ENCODE measurements at places on chromosomes 4 and X.

- DNase-seq = no peak
These were observed 91.0 kb upstream of the CENPE start for GRCh38 chr4:103289186-103289585.

GRCh38 chrX:69256291-69256565, 91.0 kb upstream of the PJA1 start:
- no peak for DNase-seq

DNA sequence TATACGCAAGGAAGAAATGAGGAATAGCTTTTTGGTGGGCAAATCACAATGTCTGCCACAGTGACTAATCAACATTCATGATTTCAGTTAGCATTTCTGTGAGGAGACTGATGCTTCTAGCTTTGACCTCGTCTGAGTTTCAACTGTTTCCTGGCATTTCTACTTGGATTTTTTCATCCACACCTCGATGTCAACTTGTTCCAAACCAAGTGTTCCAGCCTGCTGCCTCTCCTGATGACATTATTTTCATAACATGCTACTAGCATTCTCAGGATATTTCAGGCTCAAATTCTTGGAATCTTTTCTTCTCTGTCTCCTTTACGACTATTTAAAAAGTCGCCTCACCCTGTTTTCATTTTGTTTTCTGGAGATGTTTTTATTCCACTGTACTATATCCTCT, 90.3 kb upstream of the TEX13D start:
- no peak for DNase-seq

DNA sequence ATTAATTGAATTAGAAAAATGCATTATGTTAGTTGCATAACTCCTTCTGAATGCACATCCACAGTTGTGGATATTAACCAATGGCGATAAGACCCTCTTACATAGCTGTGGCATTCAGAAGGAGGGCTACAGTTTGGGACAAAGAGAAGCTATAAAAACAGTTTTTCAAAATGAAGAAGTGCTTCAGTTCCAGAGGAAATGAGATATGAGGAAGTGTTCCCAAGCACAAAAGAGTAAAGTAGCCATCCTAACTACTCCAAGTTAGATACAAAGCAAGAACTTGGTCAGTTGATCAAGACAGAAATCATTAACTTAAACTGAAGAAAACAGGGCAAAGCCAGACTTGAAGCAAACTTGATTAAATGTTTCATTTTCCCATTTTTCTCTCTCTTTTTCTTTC, 17.2 kb upstream of the ADGRL3 start:
- no peak for DNase-seq

DNA sequence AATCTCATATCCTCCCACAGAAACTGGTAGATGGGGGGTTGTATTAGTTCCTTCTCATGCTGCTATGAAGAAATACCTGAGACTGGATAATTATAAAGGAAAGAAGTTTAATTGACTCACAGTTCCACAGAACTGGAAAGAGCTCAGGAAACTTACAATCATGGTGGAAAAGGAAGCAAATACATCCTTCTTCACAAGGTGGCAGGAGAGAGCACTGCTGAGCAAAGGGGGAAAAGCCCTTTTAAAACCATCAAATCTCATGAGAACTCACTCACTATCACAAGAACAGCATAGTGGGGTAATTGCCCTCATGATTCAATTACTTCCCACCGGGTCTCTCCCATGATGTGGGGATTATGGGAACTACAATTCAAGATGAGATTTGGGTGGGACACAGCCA, 250.5 kb upstream of the GPRIN3 start:
- no peak for DNase-seq

DNA sequence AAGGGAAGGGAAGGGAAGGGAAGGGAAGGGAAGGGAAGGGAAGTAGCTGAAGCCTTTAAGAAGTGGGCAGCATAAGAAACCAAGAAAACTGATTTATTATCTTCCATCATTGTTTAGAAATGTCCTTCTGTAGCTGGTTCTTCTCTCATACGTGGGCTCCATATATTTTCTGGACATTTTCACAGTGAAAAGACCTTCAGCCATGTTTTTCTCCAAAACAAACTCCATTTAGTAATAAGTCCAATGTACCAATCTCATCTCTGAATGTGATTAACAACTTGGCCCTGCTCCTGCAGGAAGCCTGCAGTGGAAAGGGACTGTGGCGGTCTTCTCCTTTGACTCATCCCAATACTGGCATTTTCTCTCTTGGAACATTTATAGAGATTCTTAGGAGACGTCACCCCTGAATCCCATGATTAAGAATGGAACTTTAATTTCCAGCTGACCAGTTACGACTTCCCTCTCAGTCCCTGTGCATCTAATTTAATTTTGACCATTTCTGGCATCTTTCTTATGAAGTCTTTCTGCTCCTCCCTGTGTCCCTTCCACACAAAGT, 96.6 kb upstream of the GUCY1A1 start:
- no peak for DNase-seq

DNA sequence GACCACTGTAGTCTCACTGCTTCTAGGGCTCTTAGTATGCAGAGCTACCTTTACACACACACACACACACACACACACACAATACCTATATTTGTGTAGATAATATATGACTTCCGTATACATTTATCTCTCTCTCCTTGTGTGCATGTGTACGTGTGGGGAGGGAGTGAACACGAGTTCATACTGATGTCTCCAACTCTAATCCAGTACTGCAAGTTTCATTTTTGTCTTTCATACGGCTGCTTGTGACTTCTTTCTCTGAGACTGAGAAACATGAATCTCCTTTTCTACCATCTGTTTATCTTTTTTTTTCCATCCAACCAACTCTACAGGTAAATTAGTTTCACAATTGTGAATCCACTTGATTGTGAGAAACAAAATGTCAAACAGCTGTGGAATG, 1229.5 kb upstream of the AGA start:
- no peak for DNase-seq

GRCh38 chr4:45425135-45425534, 698.7 kb downstream of the GABRG1 start:
- DNase-seq = no peak

GRCh38 chrX:110021258-110022022, 18.5 kb downstream of the TMEM164 start:
- DNase-seq = no peak

- no peak for DNase-seq
These were observed 67.4 kb downstream of the APBB2 start for GRCh38 chr4:41146716-41147506.

GRCh38 chr4:183326853-183327252, 4.6 kb upstream of the CLDN24 start:
- DNase-seq = no peak

- no peak for DNase-seq
These were observed 75.4 kb downstream of the LIMCH1 start for GRCh38 chr4:41613386-41613785.

DNA sequence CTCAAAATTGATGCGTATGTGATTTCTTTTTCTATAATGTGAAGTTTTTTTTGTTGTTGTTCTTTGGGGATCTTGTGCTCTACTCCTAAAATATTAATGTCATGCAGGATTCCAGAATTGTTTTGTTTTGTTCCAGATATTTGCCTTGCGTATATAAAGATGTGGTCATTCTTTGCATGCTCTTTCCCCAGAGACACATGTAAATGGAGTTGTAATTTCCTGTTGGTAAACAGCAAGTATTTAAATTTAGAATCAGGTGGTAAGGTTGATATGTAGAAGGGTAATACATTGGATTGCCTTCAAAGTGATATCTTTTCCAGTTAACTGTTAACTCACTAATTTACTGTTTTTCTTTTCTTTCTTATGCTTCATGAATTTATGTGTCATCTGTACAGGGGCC, 23.1 kb upstream of the MAGED1 start:
- DNase-seq = no peak

GRCh38 chrX:16839852-16840460, 30.2 kb downstream of the RBBP7 start:
- no peak for DNase-seq

DNA sequence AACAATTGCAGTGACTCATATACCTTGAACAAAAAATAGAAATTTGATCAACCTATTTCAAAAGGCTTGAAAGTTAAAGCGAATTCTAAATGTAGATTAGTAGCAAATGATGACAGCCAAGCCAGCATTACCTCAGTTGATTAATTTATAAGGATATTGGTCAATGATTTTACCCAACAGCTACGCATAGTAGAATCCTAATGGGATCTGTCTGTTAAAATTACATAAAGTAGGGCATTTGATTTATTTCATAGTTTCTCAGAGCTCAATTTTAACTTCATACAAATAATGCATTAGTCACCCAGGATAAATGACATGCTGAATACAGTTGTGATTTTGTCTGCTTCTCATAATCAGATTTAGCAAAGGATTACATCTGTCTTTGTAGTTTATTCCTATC, 12.0 kb downstream of the AFF2 start:
- DNase-seq = no peak

GRCh38 chrX:131917588-131917987, 105.5 kb upstream of the STK26 start:
- DNase-seq = no peak

Data from stimulated activated CD8-positive, alpha-beta memory T cell treated with anti-CD3 and anti-CD28 coated beads, Interleukin-4, amount 100 ng/mL, for 4 hours (primary cell).